ENCODE measurements at places on chromosomes 2 and 18. TPM values are rescaled to one million over a fixed set of nuclear protein-coding genes. Genes with fewer than 3 reads are reported as not detected.

Gene TFPI
- 122 TPM for total RNA-seq

GRCh38 chr2:206160807-206161179, 1.1 kb downstream of the EEF1B2 start:
- DNase-seq, result no peak

GRCh38 chr18:55672574-55673361, 84.8 kb upstream of the TCF4 start:
- no peak for DNase-seq

DNA sequence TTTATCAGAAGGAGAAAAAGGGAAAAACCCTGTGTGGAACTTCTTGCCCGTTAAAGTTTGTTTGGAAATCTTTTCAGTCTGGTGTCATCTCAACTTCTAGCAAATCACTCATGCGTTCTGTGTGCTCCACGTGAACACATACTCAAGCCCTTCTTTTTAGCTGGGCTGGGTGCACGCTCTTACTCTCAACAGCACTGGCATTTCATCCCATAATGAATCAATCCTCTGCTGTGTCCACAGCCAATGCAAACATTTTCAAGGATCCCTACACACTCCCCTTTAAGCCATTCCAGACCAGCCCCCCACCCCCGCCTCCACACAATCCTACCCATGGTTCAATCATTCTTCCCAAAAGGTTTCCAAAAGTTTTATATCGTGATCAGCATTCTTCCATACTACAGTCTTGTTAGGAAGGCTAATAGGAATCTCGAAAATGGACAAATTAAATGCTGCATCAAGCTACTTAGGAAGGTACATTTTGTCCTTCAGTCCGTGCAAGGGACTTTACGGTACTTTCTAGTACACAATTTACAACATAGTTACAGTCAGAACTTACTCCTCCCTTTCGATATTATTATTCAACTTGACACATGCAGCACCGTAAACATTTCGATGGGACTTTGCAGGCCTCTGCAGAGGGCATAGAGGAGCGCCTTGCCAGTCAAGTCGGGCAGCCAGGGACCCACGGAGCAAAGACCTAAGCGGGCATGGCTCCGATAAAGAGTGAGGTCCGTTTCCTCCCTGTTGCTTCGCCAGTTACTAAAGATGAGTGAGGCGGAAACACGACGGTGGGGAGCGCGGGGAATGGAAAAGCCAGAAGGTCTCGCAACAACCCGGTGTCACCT, 1.4 kb downstream of the PTGR3 start:
- DNase-seq, result peak; percentile 23

Data from hepatocyte (in vitro differentiated cells).